ENCODE measurements at places on chromosomes 11 and 22.

GRCh38 chr22:33018232-33018864 lies 39.8 kb downstream of the SYN3 start:
- peak; percentile 40 for DNase-seq

GRCh38 chr11:120869516-120870011 lies 154.3 kb upstream of the TBCEL start:
- no peak for DNase-seq

DNA sequence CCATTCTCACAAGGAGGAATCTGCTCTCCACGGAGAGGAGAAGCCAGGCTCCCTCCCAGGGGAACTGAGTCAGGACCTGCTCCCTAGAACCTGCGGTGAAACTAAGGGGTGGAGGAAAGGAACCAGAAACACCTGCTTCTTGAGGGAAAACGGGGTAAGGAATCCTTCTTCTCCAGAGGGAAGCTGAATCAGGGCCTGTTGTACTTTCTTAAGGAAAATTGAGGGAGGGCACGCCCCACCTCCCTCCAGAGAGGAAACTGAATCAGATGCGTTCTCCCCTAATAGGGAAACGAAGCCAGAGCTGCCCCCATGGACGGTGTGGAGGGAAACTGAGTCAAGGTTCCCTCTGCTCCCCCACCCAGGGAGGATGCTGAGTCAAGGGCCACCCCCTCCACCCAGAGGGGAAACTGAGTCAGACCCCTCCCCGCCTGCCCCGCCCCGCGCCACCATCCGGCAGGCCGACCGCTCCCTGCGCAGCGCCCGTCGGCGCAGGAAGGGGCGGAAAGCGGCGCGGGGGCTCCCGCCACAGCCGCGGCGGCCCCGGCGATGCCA lies 393 bp downstream of the RELA start:
- no peak for DNase-seq

- no peak for DNase-seq
These were observed 22.1 kb downstream of the YPEL1 start for GRCh38 chr22:21713428-21714058.

GRCh38 chr11:30855383-30856006 lies 269.3 kb upstream of the MPPED2 start:
- peak; percentile 4 for DNase-seq

GRCh38 chr22:40199223-40199622 lies 21.5 kb downstream of the TNRC6B start:
- no peak for DNase-seq

GRCh38 chr11:57131080-57131790 lies 50.5 kb upstream of the LRRC55 start:
- no peak for DNase-seq

- DNase-seq, result peak; percentile 29
These were observed 1.7 kb downstream of the PHF21A start for GRCh38 chr11:46119352-46120216.
